ENCODE measurements at places on chromosomes 7 and 10. TPM values are rescaled to one million over a fixed set of nuclear protein-coding genes. Genes with fewer than 3 reads are reported as not detected.

GRCh38 chr7:101691822-101692384, 62.8 kb upstream of the MYL10 start:
- DNase-seq: no peak

- DNase-seq: no peak
Observed at GRCh38 chr7:22611758-22612079, 111.7 kb upstream of the STEAP1B start.

Gene GIMAP8
- 16.5 TPM for polyA plus RNA-seq

Gene OR2A1
- polyA plus RNA-seq: not detected

Gene HKDC1
- not detected for polyA plus RNA-seq

Gene NUTM2A
- 0.08 TPM for polyA plus RNA-seq

Gene HMX3
- polyA plus RNA-seq: not detected

Gene CALY
- not detected for polyA plus RNA-seq

All from CD14-positive monocyte (primary cell).